ENCODE measurements at places on chromosomes 1 and 21.

- DNase-seq, result no peak
These were observed 38.2 kb downstream of the MATN1 start for GRCh38 chr1:30684881-30685795.

- DNase-seq, result peak; percentile 60
These were observed 27.5 kb upstream of the IGSF21 start for GRCh38 chr1:18079941-18080735.

DNA sequence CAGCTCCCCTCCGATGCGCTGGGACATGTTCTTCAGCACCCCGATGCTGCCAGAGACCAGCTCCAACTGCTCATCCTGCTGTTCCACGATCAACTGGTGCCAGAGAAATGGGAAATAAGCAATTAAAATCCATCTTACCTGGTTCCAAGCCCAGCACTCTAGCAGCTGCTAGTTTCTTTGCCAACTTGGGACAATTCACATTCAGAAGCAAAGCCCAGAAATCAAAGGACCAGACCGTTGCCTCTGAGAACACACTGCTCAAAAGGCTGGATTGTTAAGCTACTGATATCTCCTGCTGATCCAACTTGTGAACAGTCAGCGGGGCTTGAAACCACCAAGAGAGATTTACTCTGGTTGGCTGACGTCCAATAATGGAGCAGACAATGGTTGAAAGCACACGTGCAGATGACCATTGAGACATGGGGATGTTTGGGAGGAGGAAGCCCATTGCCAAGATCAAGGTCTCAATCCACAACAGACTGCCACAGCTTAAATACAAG lies 34.4 kb downstream of the STX6 start:
- DNase-seq, result no peak

- DNase-seq, result no peak
These were observed 24.4 kb downstream of the MCOLN2 start for GRCh38 chr1:84972377-84972987.

All from putamen (tissue), 1 donor.